ENCODE measurements at places on chromosomes 5 and 9. TPM values are rescaled to one million over a fixed set of nuclear protein-coding genes. Genes with fewer than 3 reads are reported as not detected.

FOXI1 gene
- not detected for total RNA-seq

PCDHGB1 gene
- 11.4 TPM for total RNA-seq

PCDHGB2 gene
- total RNA-seq = 9.7 TPM

ORM2 gene
- not detected for total RNA-seq

RFESD gene
- total RNA-seq = 0.85 TPM

ITGA1 gene
- total RNA-seq = 125 TPM

PIP5K1B gene
- 7.1 TPM for total RNA-seq

LCN15 gene
- not detected for total RNA-seq

EIF4E1B gene
- total RNA-seq = not detected

CNTNAP3 gene
- total RNA-seq = 31.8 TPM

PCDHB13 gene
- total RNA-seq = 16.1 TPM

PALM2AKAP2 gene
- total RNA-seq = 45.9 TPM

ECPAS gene
- total RNA-seq = 72.7 TPM

PCDHB11 gene
- 6.0 TPM for total RNA-seq

CER1 gene
- not detected for total RNA-seq

ZNF483 gene
- total RNA-seq = 9.7 TPM

PCDHGA11 gene
- total RNA-seq = 11.6 TPM

PAIP2 gene
- 65.6 TPM for total RNA-seq

FBXO4 gene
- total RNA-seq = 16.2 TPM

ADAMTSL1 gene
- total RNA-seq = 61.4 TPM

CDKN2B gene
- total RNA-seq = 10.0 TPM

NR2F1-AS1 gene
- total RNA-seq = 8.7 TPM

SPATA31C1 gene
- not detected for total RNA-seq

NDST1 gene
- 112 TPM for total RNA-seq

PTGDS gene
- total RNA-seq = 66.1 TPM

GCNT4 gene
- total RNA-seq = 3.1 TPM

CYLC2 gene
- not detected for total RNA-seq

RNF183 gene
- not detected for total RNA-seq

AHRR gene
- 3.1 TPM for total RNA-seq

FIBCD1 gene
- not detected for total RNA-seq

TSSK1B gene
- not detected for total RNA-seq

SPOCK1 gene
- total RNA-seq = 25.2 TPM

BARHL1 gene
- not detected for total RNA-seq

Measured in thoracic aorta (tissue), 2 donors.